ENCODE measurements at places on chromosomes 5 and 9.

GRCh38 chr5:132044207-132044606 is 16.2 kb upstream of the IL3 start:
- no peak for DNase-seq

- no peak for DNase-seq
Observed at GRCh38 chr9:113616116-113616515, 152.6 kb downstream of the RGS3 start.

DNA sequence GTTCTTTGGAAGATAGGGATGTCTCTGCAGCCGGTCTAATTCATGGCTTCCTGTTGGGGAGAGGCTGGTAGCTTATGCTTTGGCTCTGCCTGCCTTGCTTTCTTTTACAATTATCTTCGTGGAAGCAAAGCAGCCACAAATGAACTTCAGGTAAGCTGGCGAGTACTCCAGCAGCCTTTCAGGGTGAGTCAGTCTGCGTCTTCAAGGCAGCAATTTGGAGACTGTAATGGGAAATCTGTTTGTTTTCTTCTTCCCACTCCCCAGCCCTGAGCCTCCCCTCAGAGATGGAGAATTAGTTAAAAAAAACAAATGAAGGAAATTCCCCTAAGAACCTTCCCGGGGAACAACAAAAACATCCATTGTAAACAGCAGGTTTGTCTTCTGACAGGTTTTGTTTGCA is 100.1 kb downstream of the PSAT1 start:
- DNase-seq: no peak

DNA sequence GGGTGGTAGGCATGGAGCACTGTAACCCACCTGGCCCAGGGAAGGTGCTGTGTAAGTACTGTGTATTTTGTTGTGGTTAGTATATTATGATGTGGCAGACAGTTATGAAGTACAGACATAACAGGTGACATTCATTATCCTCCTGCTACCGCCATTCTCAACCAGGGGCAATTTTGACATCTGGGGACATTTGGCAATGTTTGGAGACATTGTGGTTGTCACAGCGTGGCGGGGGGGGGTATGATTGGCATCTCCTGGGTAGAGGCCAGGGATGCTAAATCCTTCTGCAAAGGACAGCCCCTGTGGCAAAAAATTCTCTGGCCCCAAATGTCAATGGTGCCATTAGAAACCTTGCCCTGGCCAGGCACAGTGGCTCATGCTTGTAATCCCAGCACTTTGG is 9.8 kb upstream of the RPL26L1 start:
- no peak for DNase-seq

GRCh38 chr9:1028501-1029190 is 21.5 kb upstream of the DMRT2 start:
- no peak for DNase-seq

DNA sequence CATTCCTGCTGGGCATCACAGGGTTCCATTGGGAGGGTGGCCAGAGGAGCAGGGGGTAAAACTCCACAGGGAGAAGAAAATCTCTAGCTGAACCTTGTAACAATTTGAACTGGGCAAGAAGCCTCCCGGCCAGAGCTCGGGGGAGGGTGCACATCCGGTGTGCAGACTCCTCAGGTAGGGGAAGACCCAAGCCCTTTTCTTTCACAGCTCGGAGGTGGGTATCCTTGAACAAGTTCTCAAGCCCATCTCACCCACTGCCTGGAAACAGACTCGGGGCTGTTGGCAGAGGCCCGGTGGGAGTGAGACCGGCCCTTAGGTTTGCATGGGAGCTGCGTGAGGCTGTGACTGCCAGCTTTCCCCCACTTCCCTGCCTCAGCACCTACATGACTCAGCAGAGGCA is 111.5 kb upstream of the IL7R start:
- no peak for DNase-seq

DNA sequence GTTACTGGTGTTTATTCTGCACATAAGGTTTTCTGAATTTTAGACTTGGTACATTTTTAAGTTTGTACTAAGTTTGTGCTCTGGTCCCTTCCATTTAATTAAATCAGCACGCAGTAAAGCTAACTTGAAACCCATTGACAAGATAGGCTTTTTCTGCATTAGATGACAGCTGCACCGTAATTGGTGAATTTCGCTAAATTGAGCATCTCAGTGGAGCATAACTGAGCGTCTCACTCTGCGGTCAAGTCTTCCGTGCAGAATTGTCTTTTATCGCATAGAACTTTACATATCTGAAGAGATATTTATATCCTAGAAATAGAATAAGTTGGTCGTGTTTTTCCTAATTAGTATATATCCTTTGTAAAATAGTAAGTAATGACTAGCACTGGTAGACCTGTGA is 4.1 kb downstream of the SUB1 start:
- DNase-seq: no peak

- no peak for DNase-seq
Observed at GRCh38 chr5:116858705-116859333, 284.2 kb upstream of the SEMA6A start.

Measured in right renal pelvis (tissue), 4 donors.